T-helper 1 cell (primary cell): ENCODE measurements at places on chromosomes 7 and 10.

DNA sequence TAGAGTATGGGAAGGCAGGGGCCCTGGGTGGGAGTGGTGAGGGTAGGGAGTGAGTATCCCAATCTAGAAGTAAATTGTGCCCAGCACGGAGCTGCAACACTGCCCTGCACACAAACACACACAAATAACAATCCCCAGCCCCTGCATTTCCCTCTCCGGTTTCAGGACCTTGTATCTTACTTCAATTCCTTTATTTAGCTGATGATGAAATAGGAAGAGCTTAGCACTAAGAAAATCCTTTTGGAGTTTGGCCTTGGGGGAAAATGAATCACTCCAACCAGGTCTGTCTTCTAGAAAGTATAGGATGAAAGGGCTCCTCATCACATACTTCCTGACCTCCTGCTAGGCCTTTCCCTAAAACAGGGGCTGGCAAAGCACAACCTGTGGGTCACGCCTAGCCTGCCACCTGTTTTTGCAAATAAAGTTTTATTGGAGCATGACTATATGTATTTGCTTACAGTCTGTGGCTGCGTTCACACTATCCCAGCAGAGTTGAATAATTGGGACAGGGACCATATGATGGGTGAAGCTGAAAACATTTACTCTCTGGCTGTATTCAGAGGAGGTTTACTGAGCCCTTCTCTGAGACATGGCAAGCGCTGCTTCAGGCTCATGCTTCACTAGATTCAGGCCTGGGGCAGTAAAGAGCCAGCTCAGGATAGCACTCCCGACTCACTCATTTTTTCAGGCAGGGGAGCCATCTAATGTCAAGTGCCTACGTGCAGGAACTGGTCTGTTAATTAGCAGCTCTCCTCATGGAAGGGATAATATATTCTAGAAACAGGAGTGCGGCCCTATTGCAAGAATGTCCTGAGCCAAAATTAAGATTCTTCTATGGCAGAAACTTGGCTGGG, 111.0 kb downstream of the EGFR start:
- no peak for DNase-seq

DNA sequence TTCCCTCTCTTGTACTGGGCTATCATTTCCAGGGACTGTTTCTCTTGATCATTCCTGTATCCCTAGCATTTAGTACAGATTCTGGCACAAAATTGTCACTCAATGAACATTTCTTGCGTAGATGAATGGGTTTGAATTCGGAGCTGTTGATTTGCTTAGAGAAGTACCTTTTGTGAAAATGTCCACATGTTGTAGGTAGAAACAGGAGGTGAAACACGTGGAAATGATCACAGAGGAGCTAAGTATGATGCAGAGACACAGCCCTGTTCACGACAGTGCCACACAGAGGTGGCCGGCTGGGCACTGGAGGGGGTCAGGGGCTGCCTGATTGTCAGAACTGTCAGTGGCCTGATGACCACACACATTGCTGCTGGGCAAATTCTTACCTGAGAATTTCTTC, 196.1 kb upstream of the PRKCQ start:
- no peak for DNase-seq

GRCh38 chr7:149733131-149733923, 40.1 kb downstream of the ZNF467 start:
- no peak for DNase-seq

DNA sequence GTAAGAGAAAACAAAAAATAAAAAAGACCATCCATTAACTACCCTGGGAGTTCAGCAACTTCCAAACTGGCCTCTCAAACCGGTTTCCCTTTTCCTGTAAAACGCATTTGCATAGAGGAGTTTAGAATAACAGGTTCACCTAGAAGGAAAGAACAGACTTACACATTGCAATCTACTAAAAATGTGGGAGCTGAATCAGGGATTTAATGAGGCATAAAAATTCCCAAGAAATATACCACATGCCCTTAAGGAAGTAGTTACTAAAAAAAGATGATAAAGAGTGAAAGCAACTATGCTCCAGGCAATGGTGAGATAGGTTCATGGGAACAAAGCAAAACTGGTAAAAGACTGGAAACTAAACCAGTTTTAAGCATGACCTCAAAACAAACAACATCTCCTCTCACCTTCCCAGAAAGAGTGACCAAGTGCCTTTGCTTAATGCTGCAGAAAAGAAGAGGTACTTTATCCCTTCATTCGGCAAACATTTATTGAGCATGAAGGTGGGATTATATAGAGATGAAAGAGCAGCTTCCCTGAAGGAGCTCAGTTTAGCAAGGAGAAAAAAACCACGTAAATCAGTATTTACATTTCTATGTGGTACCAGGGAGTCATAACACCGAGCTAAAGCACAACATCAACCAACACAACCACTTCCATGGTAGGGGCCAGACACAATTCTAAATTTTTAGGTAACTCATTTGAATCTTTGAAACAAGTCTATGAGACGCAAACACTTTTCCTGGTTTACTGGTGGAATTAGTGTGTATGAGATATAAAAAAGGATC, 152.8 kb downstream of the SGMS1 start:
- no peak for DNase-seq

- no peak for DNase-seq
These were observed 492.5 kb upstream of the ZMIZ1 start for GRCh38 chr10:78576276-78576675.

GRCh38 chr7:66905689-66906088, 15.3 kb upstream of the TMEM248 start:
- no peak for DNase-seq

DNA sequence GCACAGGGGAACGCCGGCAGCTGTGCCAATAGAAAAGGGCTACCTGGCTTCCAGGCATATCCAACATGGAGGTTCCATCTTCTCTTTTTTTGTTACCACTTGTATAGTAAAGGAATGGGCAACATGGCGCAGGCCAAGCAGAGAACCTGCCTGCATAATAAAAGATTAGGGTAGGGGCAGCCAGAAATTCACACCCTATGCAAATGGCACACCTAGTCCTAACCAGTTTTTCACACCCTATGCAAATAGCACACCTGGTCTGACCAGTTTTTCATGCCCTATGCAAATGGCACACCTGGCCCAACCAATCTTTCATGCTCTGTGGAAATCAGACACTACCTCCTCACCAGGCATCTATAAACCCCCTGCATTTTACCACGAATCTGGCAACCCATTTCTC, 369.5 kb downstream of the IPMK start:
- no peak for DNase-seq

- DNase-seq = no peak
These were observed 574.9 kb downstream of the CCSER2 start for GRCh38 chr10:84903320-84903719.

- DNase-seq = no peak
These were observed 303.7 kb downstream of the CCDC3 start for GRCh38 chr10:12697764-12698163.

GRCh38 chr7:114426382-114426781, 11.8 kb downstream of the FOXP2 start:
- no peak for DNase-seq

- DNase-seq = no peak
These were observed 694.8 kb downstream of the KCNMA1 start for GRCh38 chr10:76942628-76943416.

DNA sequence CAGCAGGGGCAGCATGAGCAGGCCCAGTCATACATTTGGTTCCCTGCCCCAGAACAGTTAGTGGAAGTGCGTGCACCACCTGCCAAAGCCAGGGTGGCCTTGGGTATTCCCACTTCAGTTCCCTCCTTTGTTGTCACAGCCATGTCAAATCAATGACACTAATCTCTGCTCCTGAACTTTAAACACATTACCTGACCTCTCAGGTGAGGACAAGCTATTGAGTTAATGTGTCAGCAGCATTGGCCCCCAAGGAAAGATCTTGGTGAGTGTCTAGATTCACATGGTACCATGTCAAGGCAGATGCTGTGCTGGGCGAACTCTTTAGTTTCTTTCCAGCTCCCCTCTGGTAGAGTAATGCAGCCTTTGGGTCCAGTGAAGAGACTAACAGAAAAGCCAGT, 2.1 kb downstream of the CYP3A5 start:
- DNase-seq = no peak

GRCh38 chr7:92251181-92251580, 5.4 kb downstream of the ANKIB1 start:
- no peak for DNase-seq

GRCh38 chr7:137488038-137488437, 144.5 kb upstream of the PTN start:
- no peak for DNase-seq

- no peak for DNase-seq
These were observed 110.4 kb downstream of the CUX1 start for GRCh38 chr7:101927802-101928201.

DNA sequence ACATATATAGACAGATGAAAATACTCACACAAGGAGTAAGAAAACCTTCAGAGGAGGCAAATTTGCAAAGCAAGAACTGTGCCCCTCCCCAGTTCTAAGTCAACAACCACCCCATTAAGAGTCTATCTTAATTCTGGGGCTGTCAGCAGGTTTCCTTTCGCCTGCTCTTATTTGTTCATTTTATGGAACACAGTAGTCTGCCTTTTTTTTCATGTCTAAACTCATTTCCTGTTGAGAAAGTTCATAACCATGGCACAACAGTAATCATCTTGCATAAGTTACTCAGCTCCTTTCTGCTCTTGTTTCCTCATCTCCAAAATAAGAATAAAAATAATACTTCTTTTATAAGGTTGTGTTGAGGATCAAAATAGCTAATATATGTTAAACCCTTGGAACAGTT, 25.8 kb upstream of the AMPH start:
- DNase-seq = no peak

DNA sequence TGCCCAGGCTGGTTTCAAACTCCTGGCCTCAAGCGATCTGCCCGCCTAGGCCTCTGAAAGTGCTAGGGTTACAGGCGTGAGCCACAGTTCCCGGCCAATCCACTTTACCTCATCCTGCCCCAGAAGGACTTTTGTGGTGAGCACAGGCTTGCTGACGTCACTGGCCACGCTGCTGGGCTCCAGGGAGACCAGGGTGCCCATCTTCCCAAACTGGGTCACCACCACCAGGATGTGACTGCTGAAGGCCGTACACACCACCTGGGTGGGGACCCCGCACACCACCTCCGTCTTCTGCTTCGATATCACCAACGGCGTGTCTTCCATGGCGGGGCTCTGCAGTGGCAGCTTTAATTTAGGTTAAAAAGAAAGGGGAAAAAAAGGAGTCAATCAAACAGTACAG, 816 bp downstream of the PSMG3 start:
- DNase-seq = no peak

GRCh38 chr10:98589007-98589406, 142.3 kb upstream of the HPS1 start:
- no peak for DNase-seq

- no peak for DNase-seq
These were observed 39.5 kb downstream of the CNNM1 start for GRCh38 chr10:99368646-99369045.

DNA sequence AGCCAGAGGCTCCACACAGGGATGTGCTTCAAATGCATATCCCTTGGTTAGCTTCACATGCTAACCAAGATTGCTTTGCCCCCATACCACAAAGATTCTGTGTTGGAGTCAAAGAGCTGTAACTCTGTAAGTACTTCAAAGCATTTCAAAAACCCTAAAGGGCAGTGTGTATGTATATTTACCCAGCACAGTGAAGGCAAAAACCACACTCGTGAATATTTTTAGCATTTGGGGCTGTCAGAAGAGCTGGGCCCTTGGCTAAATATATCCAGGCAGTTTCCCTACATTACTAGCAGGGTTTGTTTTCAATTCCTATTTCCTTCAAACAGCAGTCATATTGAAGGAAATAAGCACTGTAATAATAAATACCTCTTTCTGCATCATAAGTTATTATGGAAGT, 84.2 kb upstream of the STEAP1B start:
- no peak for DNase-seq

GRCh38 chr10:68139448-68140272, 30.4 kb downstream of the MYPN start:
- no peak for DNase-seq

DNA sequence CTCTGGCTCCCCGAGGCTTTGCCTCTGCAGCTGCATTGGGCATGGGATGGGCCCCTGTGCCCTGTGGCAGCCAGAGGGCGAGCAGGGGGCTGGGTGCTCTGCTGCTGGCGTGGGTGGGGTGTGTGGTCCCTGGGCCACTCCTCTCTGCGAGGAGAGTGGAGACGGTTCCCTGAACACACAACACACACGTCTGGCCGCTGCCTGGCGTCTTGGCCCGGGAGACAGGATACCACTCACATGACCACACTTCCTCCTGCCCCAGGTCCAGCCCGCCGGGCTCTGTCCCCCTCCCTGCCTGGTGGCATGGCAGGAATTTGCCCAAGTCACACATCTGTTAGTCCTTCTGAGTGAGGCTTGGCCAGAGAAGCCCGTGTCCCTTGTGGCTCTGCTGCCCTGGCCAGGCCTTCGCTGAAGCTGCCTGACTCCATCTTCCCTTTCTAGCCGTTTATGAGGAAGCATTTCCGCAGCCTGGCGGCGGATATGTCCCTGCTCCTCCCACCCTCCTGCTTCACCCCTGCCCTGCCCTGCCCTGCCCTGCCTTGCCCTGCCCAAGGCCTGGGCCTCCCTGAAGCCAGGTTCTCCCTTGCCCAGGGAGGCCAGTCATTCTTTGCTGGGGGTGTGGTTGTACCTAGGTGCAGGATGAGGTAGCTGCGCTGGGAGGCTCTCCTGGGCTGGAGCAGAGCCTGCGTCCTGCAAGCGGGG, 3.0 kb downstream of the BRI3 start:
- no peak for DNase-seq

DNA sequence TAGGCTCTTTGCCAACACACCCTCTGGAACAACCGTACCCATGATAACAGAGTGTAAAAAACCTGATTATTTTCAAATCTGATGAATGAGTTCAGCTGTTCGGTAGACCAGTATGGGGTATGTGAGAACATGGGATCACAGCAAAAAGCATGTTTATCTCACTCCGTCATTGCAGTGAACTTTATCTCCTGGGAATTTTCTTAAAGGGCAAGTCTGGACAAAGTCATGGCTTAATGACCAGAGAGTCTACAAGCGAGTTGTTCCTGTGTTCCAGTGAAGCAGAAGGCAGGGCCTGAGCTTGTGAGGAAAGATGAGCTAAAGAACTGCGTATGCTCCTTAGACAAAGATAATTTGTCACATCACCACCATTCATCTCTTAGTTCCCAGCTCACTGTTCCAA, 219.7 kb downstream of the TRIL start:
- no peak for DNase-seq

DNA sequence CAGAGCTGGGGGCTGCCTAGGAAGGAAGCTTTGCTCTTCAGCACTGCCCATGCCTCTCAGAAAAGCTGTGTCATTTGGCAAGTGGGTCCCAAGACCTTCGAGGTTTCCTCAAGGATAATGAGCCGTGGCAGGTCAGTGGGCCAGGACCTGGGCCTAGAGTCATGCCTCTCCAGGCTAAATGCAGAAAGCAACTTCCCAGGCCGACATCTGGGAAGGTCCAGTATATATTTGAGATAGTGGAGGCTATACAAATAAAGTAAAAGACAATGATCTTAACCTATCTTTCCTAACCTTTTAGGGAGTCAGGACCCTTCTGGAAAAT, 2.4 kb upstream of the HOXA10 start:
- no peak for DNase-seq

DNA sequence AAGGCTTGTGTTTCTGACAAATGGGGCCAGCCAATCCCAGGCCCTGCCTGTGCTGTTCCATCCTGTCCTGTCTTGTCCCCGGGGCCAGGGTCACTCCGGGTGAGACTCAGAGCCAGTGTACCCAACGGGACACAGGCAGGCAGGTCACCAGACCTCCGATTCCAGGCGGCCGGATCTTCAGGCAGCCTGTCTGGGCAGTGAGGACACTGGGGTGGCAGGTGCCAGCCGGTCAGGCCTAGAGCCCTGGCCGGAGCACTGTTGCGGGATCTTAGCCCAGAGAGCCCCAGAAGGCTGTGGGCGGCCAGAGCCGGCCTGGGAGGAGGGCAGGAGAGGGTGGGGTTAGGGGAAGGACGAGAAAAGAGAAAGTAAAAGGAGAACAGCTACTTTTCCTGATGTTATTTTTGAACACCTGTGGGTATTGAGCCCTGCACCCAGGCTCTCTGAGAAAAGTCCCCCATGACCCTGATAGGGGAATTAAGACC, 134.3 kb upstream of the TNRC18 start:
- DNase-seq = no peak
